Testis (tissue), 5 donors: ENCODE measurements at places on chromosomes 11 and 22. TPM values are rescaled to one million over a fixed set of nuclear protein-coding genes. Genes with fewer than 3 reads are reported as not detected.
A peak's percentile ranks its signal among the peaks of the same experiment; 100 is the strongest.

CNGA4 gene
- polyA plus RNA-seq, result 14.4 TPM

ATG16L2 gene
- polyA plus RNA-seq, result 16.2 TPM

LMO1 gene
- polyA plus RNA-seq, result 1.3 TPM

DNA sequence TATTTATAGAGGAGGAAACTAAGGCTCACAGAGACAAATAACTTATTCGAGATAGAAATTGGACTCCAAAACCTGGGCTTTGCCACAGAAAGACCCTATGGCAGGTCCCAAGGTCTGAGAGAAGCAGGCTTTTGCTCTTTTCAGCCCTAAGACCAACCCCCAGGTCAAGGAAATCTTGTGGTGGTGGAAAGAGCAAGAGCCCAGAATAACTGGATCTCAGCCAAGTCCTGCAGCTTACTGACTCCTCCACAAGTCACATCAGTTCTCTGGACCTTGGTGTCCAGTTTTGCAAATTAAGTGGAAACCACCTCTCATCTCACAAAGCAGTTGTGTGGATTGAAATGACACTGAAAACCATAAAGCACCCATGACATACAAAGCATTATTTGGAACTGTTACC lies 122.2 kb downstream of the C11orf58 start:
- H3K36me3 ChIP-seq, result no peaks in the 10 kb centered on the region
- peaks cover 39% of the 10 kb centered on the region for H3K4me1 ChIP-seq
- H3K27me3 ChIP-seq, result no peaks in the 10 kb centered on the region

DNA sequence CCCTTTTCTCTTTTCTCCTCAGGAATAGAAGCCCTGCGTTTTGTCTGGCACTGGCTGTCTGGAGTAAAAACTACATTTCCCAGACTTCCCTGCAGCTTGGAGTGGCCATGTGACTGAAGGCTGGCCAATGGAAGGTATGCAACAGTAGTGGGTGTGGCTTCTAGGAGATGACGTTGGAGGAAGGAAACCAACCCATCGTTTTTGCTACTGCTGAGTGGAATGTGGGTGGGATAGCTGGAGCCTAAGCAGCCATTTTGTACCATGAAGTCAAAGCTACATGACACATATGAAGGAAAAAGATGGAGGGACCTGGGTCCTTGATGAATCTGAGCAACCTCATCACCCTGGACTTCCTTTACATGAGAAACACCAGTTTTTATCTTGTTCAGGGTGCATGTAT lies 19.6 kb downstream of the FGF3 start:
- no peaks in the 10 kb centered on the region for H3K36me3 ChIP-seq
- peak; percentile 49 for DNase-seq
- no peaks in the 10 kb centered on the region for H3K27me3 ChIP-seq

- no peak overlapping the region for H3K4me3 ChIP-seq
- H3K36me3 ChIP-seq, result no peaks in the 10 kb centered on the region
- DNase-seq, result no peak
Observed at GRCh38 chr22:28106617-28107016, 187.6 kb upstream of the PITPNB start.

DNA sequence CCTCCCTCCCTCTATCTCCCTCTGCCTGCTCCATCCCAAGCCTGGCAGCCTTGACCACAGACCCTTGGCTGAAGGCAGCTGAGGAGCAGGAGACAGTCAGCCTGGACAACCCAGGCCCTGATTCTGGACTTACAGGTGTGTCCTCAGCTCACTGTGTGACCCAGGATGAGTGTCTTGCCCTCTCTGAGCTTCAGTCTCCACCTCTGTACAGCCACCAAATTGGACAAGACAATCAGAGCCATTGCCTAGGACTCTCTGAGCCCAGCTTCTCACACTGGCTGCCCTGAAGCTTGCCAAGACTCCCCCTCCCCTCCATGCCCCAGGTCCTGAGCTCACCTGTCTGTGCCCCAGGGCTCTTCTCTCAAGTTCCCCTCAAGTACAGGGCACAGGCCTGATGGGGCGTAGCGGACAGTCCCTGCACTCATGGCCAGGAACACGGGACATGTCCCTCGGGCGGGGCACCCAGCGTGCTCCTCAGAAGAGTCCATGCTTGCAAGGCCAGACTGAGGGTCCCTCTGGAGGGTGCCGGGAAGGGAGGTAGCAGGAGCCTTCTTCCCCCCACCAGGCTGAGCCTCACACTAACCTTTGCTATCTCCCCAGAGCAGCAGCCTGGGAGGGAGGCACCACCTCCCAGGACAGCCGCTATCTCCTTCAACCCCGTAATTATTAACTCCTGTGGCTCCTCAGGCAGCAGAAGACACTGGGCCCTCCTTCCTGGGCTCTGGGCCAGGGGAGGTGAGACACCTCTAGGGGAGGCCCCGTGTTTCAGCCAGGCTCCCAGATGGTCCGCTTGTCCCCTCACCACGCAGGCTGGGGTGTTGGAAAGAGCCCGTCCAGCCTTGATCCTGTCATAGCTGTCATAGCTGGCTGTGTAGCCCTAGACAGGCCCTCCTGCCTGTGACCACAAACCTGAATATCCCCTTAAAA lies 2.6 kb upstream of the RAB3IL1 start:
- H3K4me3 ChIP-seq, result peak overlapping the region; percentile 0
- H3K27ac ChIP-seq, result peak overlapping the region; percentile 63
- DNase-seq, result no peak
- peaks cover 66% of the 10 kb centered on the region for H3K4me1 ChIP-seq
- no peaks in the 10 kb centered on the region for H3K27me3 ChIP-seq

- H3K4me1 ChIP-seq, result no peaks in the 10 kb centered on the region
- no peak overlapping the region for H3K4me3 ChIP-seq
- no peak for DNase-seq
- H3K36me3 ChIP-seq, result no peaks in the 10 kb centered on the region
Observed at GRCh38 chr11:116637766-116638165, 135.0 kb downstream of the BUD13 start.

DNA sequence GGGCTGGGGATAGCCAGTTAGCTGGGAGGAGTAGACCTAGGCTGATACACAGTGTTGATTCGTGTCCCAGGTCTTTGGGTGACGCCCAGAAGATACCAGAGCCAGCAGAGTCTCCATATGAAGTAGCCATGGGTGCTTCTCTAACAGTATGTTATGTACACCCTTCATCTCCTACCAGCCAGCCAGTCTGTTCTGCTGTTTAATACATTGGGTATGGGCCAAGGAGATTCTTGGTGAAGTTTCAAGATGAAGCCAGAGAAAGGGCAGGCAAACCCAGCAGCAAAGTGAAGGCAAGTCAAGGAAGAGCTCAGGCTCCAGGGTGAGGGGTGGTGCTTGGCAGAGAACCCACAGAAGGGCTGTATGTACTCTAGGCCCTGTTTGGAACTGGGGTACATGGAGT lies 56.4 kb downstream of the PPFIBP2 start:
- no peak overlapping the region for H3K27ac ChIP-seq
- DNase-seq, result no peak
- no peak overlapping the region for H3K4me3 ChIP-seq
- H3K4me1 ChIP-seq, result peaks cover 27% of the 10 kb centered on the region
- no peaks in the 10 kb centered on the region for H3K36me3 ChIP-seq
